ENCODE measurements at places on chromosomes 11 and 22.

DNA sequence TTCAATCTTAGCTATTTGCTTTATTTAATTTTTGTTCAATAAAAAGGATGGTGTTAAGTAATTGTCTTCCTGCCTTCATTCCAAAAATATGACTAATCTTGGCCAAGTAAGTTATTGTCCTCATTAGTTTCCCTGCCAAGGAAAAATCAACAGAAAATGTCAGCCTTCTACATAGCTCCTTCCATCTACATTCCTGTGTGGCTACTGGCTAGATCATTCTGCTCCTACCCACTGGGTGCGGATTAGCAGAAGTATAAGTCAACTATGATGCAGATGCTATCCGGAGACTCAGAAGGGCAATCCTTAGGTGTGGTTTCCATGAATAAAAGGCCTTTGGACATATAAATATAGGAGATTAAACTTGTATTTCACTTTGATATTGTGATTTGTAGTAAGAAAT is 154.4 kb downstream of the SBF2 start:
- DNase-seq, result no peak

GRCh38 chr11:22681281-22681812 is 14.9 kb downstream of the GAS2 start:
- no peak for DNase-seq

DNA sequence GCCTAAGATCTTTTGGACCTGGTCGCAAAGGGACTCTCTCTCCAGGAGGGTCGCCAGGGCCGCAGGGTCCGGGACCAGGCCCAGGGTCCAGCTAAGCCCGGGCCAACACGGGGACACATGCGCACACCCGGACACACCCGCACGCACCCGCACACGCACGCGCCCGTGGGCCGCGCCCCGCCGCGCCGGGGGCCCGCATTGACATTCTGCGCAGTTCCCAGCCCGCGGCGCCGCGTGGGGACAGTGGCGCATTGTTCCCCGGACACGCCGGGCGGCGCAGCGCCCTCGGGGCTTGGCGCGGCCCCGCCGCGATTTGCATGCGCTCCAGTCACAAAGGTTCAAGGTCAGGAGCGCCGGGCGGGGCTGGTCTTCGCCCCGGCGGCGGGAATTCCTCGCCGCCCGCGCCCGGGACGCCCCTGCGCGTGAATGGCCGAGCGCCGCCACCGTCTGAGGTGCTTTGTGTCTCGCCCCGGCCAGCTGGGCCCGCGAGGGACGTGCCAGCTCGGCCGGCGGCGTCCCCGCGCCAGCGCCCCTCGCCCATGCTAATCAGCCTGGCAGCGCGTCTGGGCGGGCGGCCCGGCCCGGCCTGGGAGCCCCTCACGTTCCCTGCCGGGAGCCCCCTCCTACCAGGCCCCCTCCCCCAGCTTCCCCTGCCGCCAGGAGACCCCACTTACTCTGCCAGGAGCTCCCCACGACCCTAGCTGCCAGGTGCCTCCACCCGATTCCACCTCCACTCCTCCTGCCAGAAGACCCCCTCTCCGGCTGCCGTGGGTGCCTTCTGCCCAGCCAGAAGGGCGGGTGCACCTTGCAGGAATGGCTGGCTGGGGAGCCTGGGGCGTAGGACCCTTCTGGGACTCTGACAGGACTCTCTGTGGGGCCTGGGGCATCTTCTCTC is 50.5 kb upstream of the WNT7B start:
- no peak for DNase-seq

GRCh38 chr11:79294845-79295731 is 145.7 kb downstream of the TENM4 start:
- DNase-seq, result no peak

DNA sequence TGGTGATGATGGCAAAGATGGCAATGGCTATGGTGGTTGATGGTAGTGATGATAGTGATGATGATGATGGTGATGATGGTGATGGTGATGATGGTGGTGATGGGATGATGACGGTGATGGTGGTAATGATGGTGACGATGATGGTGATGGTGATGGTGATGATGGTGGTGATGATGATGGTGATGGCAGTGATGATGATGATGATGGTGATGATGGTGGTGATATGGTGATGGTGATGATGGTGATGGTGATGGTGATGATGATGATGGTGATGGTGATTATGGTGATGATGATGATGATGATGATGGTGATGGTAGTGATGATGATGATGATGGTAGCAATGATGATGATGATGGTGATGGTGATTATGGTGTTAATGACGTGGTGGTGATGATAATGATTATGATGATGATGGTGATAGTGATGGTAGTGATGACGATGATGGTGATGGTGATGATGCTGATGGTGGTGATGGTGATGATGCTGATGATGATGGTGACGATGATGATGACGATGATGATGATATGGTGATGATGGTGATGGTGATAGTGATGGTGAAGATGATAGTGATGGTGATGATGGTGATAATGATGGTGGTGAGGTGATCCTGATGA is 232.1 kb downstream of the BRD1 start:
- no peak for DNase-seq

DNA sequence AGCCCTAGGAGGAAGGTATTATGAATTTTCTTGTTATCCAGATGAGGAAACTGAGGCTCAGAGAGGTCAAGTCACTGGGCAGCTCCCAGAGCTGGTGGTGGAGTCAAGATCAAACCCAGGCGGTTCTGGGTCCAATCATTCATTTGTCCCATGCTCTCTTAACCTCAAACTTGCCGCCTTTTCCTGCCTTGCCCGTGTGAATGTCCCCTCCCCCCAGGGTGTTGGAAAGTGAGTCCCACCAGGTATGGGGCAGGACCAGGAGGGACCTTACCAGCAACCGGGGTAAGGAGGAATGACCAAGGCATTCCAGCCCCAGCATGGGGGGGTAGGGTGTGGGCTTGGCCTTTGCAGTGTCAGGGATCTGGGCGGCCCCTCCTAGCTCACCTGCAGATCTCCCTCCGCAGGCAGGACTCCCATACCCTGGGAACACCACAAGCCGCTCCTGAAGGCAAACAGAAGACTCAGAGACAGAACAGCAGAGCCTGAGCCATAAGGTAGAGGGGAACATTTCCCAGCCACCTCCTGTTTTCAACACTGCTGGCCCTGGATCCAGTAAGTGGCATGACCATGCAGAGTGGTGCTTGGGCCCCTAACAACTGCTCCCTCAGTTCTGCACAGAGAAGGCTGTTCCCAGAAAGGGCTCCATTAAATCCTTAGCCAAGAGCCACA is 41.2 kb upstream of the SYT7 start:
- no peak for DNase-seq

GRCh38 chr11:69050592-69051380 is 2.1 kb downstream of the TPCN2 start:
- DNase-seq, result no peak

DNA sequence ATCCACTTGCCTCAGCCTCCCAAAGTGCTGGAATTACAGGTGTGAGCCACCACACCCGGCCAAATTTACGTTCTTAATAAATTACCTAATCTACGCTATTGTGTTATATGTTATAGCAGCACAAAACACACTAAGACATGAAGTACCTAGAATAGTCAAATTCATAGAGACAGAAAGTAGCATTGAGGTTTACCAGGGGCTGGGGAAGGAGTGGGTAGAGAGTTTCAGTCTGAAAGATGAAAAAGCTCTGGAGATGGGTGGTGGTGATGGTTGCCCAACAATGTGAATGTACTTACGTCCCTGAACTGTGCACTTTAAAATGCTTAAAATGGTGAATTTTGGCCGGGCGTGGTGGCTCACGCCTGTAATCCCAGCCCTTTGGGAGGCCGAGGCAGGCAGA is 65.7 kb upstream of the NUP50 start:
- DNase-seq, result no peak

GRCh38 chr11:528815-529727 is 6.3 kb downstream of the HRAS start:
- no peak for DNase-seq

DNA sequence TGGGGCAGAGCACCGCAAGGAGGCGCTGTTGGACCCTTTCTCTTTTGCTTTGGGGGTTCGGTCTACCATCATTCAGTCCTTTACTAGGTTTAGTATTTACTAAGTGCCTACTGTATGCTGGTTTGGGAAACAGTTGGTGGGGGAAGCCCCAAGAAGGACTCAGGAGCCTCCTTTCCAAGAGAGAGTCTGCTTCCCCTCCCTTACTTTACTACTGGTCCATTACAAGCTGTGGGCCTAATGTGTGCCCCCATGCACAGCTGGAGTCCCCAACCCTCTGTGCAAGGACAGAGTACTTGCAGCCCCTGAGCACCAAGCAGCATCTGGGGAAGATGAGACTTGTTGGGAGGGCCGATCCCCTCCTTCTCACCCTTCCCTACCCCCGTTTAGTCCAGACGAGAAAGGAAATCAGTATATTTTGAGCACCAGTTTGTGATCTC is 876 bp upstream of the UBE2L6 start:
- peak; percentile 86 for DNase-seq

- DNase-seq, result no peak
Observed at GRCh38 chr11:29432719-29433325, 584.0 kb downstream of the KCNA4 start.

DNA sequence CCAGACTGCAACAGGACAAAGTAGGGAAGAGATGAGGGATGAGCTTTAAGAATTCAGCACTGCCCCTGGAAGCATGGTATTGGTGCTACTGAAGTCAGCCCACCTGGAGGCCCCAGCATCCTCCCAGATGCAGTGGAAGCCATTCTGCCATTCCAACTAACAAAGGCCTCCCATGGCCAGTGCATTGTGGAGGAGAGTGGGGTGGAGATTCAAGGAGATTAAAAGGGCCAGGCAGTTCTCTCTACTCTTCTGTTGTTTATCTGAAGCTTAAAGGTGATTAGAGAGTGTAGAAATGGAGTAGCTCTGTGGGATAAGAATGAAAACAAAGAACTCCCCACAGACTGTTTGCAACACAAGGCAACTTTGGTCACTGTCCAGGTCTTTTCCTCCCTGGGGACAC is 24.1 kb upstream of the TSKU start:
- no peak for DNase-seq

DNA sequence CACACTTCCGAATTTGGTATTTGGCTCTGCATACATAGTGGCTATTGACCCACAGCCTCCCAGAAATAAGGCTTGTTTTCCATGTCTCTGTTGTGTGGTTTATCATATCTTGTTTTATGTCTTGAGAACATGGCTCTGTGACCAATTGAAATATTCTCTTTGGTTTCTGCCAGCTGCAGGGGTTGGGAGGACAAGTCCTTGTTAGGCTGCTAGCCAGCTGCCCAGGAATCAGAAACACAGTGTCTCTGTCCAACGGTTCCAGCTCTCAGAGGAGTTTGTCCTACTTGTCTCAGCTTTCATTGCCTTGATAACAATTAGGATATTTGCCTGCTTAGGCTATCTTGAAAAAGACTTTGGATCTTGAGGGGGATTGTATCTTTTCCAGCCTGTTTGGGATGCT is 6.0 kb upstream of the SLC7A4 start:
- DNase-seq, result no peak

- DNase-seq, result no peak
Observed at GRCh38 chr11:21771097-21771496, 421.8 kb upstream of the ANO5 start.

DNA sequence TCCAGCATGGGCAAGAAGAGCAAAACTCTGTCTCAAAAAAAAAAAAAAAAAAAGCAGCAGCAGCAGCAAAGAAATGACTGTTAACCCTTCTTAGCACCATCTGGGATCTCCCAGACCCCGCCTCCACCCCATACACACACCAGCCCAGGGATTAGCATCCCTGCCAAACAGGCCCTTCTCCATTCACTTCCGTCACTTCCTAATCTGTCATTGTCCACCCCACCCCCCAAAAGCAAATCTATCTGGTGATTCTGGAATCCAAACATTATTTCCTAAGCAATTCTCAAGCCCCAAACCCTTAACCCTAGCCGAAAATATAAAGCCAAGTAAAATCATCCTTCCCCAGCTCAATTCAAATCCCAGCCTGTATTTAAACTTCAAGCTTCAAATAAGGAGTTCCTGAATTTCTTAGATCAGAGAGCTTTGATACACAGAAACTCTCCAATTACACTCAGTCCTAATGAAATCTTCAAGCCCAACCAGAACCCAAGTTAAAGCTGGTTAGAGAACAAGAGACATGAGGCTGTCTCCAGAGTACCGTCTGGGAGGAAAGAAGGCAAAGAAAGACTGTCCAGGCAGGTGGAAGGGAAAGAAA is 6.0 kb upstream of the AHNAK start:
- no peak for DNase-seq

DNA sequence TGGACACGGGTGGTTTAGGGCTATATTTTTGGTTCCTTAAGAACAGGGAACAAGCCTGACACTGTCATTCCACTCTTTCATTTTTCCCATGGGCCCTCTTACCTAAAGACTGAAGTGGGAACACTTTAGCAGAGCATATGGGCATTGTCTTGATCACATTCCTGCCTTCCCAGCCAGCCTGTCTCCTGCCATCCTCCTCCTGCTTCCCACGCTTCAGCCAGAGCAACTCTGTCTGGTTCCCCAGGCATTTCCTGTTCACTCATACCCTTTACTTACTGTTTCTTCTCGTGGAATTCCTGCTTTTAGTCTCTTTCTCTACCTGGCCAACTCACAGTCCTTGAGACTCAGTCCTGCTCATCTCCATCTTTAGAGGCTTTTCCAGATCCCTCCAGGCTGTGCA is 22.8 kb downstream of the MRPL16 start:
- DNase-seq, result no peak

GRCh38 chr11:65303555-65303954 is 11.1 kb upstream of the CDC42EP2 start:
- DNase-seq, result no peak

DNA sequence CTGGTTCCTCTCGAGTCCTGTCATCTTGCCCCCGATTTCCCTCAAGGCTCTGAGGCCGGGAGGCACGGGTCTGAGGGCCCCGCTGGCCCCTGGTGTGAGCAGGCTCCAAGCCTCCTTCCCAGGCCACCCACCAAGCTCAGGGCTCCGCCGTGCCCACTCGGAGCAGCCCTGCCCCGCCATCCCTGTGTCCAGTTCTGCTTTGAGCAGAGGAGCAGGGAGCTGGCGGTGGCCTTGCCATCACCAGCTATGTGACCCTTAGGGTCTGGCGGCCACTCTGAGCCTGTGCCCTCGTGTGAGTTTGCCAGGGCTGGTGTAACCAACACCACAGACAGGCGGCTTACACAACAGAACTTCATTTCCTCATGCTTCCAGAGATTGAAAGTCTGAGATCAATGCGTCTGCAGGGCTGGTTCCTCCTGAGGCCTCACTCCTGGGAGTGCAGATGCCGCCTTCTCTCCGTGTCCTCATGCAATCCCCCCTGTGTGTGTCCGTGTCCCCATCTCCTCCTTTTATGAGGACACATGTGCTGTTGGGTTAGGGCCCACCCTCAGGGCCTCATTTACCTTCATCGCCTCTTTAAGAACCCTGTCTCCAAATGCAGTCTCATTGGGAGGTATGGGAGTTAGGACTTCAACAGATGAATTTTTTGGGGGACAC is 36.5 kb upstream of the CELSR1 start:
- DNase-seq, result no peak

GRCh38 chr11:8227156-8228152 is 36.2 kb downstream of the LMO1 start:
- DNase-seq, result no peak
